HAP-1 (cell line): ENCODE measurements at places on chromosomes 13 and 19.

GRCh38 chr19:33100894-33101644 is 20.1 kb downstream of the GPATCH1 start:
- DNase-seq, result no peak

GRCh38 chr19:1248786-1249297 is 459 bp downstream of the MIDN start:
- DNase-seq, result peak; percentile 80

- DNase-seq, result peak; percentile 75
Observed at GRCh38 chr19:4557971-4558941, 1.2 kb downstream of the SEMA6B start.

DNA sequence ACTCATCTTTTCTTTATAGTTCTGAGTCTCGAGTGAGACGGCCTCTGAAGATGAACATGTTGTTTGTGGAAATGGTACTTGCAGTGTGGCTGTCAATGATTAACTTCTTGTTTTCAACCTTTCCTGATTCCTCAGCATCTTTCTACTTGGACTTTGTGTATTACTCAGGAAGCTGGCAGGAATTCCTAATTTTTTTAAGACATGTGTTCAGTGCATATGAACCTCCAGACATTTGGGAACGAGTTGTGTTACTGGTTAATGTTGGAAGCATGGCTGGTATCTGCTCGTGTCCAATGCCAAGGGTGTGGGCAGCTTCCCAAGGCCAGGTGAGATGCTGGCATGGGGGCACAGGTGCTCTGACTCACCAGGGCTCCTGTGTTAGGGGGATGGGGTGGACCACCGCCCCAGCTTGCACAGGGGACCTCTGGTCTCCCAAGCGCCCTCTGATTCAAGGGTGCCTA is 61.1 kb upstream of the MCF2L start:
- DNase-seq, result no peak

- no peak for DNase-seq
Observed at GRCh38 chr13:37131092-37131491, 25.6 kb upstream of the CSNK1A1L start.

DNA sequence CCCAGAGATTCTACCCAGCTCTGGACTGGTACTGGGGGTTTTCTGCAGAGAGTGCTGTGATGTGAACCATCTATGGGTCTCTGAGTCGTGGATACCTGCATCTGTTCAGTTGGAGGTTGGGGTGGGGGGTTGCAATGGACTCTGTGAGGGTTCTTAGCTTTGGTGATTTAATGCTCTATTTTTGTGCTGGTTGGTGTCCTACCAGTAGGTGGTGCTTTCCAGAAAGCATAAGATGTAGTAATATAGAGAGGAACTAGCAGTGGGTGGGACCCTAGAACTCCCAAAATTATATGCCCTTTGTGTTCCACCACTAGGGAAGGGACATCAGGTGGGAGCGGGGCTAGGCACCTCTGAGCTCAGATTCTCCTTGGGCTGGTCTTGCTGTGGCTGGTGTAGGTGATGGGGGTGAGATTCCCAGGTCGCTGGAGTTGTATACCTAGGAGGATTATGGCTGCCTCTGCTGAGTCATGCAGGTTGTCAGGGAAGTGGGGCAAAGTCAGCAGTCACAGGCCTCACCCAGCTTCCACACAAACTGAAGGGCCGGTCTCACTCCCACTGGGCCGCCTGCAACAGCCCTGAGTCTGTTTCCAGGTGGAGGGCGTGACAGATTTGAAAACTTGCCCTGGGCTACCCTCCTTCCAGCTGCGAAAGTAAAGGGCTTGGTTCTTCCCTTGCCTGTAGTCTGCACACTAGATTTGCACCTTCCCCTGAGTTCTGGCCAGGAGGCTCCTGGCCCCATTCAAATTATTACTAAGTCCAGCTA is 573.0 kb upstream of the SLITRK1 start:
- DNase-seq, result no peak

DNA sequence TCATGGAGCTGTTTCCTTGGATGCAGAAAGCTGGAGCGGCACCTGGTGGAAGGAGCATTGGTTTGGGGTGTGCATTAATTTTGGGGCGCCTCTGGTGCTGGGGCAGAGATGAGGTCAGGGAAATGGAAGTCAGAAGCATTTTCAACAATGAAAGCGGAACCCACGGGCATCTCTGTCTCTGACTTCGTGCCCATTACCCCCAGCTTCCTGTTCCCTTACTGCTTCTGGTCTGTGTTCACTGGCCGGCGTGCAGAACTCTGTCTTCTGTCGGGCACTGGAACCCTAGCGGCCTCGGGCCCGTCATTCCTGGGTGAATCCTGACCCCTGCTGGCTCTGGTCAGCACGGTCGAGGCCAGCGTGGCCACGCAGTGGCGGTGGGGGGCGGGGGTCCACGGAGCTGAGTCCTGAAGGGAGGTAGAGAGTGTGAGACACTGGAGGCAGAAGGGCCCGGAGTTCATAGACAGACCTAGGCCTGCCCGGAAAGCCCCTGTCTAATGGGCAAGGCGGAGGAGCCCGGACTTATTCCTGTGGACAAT is 7.9 kb upstream of the LINGO3 start:
- peak; percentile 68 for DNase-seq

DNA sequence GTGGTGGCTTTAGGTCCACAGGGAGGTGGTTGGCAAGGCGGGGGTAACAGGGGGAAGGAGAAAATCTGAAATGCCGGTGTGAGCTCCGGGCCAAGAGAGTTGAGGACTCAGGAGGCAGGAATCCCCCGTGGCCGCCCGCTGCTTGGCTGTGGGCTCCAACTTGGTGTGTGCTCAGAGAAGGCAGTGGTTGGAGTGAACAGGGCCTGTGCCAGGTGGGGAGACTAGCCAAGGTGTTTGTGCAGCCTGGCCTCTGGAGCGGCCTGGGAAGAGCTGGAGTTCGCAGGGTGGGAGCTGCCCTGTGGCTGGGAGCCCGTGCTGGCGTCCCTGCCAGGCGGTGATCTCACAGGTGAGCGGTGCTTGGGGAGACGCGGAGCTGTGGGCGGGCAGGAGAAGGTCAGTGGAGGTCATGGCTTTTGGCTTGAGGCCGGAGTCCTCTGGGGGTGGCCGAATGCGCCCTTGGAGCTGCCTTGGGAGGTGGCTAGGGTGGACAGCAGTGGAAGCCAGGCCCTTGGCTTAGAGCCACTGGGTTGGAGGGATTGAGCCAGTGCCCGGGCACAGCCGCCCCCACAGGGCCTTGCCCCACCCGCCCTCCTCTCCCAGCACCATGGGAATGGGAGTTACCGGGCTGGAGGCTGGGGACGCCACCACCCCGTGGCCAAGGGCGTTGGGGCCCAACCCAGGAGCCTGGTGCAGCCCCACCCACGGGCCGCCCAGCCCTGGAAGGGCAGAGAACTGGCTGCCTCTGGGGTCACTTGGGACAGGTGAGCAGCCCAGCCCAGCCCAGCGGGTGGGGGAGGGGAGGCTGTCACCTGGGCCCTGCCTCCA is 7.1 kb upstream of the CIRBP start:
- no peak for DNase-seq

GRCh38 chr13:61246351-61246750 is 169.3 kb downstream of the PCDH20 start:
- peak; percentile 59 for DNase-seq

DNA sequence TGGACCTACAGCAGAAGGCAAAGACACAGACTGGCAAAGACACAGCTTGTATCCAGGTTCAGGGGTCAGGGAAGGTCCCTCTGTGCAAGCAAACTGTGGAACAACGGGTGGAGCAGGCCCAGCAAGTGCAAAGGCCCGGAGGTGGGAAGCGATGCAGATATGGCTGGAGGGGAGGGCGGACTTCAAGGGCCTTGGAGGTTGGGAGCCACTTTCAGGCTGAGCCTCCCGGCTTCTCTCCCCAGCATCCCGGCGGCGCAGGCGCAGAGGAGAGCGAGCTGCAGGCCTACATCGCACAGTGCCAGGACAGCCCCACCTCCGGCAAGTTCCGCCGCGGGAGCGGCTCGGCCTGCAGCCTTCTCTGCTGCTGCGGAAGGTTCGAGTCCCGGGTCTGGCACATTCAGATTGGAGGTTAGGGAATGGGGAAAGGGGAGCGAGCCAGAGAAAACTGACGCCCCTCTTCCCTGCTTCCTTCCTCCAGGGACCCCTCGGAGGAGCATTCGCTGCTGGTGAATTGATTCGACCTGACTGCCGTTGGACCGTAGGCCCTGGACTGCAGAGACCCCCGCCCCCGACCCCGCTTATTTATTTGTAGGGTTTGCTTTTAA is 2.1 kb upstream of the PNPLA6 start:
- DNase-seq, result no peak

- peak; percentile 57 for DNase-seq
Observed at GRCh38 chr13:73849292-73849691, 284.9 kb downstream of the KLF12 start.

- DNase-seq, result no peak
Observed at GRCh38 chr13:19838865-19839275, 24.6 kb downstream of the ZMYM5 start.

- no peak for DNase-seq
Observed at GRCh38 chr13:54949735-54950134, 1921.1 kb downstream of the OLFM4 start.

DNA sequence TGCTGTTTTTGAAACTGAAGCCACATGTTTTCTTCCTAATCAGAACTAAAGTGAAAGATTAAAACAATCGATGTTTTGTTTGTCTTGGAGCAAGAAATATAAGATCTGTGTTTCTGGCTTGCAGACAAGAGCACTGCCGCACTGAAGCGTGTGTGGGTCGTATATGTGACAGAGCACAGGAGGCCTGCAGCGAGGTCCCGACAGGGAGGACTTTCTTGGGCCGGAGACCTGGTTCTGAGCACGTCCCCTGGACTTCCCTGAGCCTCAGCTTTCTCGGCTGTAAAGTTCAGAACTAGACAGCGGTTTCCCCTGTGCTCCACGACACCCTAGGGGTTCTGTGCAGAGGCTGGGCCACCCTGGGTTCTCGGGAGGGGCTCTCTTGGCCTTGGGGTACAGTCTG is 60.5 kb downstream of the GADD45B start:
- DNase-seq, result no peak

GRCh38 chr13:59318320-59318930 is 845.3 kb downstream of the DIAPH3 start:
- DNase-seq, result peak; percentile 92

- no peak for DNase-seq
Observed at GRCh38 chr13:50396001-50396400, 380.8 kb downstream of the KCNRG start.

DNA sequence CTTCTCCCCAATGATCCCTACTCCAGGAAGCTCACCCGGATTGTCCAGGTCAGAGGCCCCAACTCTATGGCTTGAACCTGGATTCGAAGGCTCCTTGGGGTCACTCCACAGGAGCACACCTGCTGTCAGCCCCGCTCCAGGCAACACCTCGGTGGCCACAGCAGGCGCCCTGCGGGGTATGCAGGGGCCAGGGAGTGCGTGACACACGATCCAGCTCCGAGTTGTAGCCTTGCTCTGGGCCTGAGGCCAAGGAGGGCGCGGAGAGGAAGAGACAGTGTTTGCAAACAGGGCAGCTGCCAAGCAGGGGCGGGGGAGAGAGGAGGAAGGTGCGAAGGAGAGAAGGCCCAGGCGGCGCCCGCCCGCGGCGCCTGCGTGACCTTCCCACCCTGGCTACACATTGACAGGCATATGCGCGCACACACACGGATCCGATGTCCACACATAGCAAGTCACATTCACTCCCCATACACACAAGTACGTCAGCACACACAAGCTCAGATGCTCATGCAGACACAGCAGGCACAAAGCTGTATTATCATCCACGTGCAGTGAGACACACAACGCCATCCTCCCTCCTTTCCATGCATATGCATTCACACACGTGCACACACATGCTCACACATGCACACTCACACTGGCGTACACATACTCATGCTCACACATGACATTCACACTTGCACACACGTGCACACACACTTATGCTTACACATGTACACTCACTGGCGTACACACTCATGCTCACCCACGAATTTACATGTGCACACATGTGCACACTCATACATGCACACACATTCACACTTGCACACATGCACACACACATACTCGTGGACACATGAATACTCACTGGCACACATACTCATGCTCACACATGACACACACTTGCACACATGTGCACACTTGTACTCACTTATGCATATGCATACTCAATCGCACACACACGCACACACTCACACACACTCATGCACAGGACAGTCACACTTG is 10.4 kb downstream of the SBK2 start:
- no peak for DNase-seq

GRCh38 chr19:1163934-1164683 is 10.0 kb downstream of the SBNO2 start:
- no peak for DNase-seq

- DNase-seq, result no peak
Observed at GRCh38 chr13:49859560-49859959, 67.1 kb upstream of the KPNA3 start.

- DNase-seq, result no peak
Observed at GRCh38 chr13:65929436-65929835, 1300.7 kb downstream of the PCDH9 start.

DNA sequence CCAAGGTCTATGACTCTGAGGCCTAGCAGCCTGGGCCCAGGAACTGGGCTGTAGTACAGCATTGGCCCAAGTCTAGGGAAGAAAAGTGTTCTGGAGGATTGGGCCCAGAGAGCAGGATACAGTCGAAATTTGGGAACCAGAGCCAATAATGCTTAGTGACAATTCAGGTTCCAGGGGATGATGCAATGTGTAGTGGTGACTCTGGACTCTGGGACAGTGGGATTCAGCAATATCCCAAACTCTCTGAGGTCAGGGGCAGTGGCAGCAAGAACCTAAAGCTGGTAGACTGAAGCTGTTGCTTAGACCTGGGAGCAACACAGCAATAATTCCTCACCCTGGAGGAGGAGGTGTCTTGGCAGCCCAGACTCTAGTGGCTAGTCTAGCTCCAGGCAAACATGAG is 545.5 kb upstream of the ARGLU1 start:
- no peak for DNase-seq

DNA sequence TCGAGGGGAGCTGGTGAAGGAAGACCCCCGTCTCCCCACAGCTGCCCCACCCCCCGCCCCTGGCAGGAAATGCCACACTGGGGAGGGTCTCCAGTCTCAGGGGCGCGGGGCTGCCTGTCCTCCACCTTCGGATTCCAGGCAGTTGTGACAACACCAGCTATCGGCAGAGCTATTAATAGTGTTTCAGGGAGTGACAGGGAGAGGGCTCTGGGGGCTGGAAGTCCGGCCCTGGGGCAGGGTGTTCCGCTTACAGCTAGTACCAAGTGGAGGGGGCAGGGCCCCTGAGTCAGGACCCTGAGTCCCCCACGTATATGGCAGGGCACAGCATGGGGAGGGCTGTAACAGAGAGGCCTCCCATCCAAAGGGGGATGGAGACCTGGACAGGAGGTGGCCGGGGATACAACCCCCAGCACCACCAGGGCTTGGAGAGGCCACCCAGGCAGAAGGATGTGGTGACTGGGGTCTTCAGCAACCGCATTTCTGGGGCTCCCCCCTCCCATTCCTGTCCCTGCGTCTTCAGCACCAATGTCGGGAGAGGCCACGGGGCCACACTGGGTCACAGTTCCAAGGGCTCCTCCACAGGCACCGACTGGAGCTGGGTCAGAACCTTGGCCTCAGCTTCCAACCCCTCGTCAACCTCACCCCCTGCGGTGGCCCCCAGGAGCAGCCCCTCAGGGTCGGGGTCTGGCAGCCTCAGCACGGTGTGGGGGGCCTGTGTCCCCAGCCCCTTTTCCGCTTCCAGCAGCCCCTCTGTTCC is 3.9 kb downstream of the SIX5 start:
- no peak for DNase-seq

DNA sequence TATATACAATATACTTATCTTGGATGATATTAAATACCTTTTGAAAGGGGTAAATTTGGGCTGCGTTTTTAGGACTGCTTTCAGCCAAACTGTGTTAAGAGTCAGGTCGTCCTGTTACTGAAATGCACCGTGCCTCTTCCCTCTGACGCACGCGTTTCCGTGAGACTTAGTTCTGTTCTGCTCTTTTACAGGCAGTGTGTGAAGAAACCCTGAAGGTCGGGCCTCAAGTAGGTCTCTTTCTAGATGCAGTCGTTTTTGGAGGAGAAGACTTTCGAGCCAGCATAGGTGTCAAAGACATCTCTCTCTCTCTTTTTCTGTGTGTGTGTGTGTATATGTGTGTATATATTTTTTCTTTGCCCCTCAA is 107.0 kb downstream of the ZIC5 start:
- no peak for DNase-seq
